Tibial nerve (tissue), 4 donors: ENCODE measurements at places on chromosomes 4 and X.

- peaks cover 13% of the 10 kb centered on the region for H3K27me3 ChIP-seq
- DNase-seq = peak; percentile 11
- no peaks in the 10 kb centered on the region for H3K36me3 ChIP-seq
- no peak overlapping the region for H3K4me3 ChIP-seq
- no peak overlapping the region for H3K27ac ChIP-seq
- H3K4me1 ChIP-seq = no peaks in the 10 kb centered on the region
Measured at GRCh38 chrX:53481816-53482465, 47.8 kb upstream of the HSD17B10 start.

DNA sequence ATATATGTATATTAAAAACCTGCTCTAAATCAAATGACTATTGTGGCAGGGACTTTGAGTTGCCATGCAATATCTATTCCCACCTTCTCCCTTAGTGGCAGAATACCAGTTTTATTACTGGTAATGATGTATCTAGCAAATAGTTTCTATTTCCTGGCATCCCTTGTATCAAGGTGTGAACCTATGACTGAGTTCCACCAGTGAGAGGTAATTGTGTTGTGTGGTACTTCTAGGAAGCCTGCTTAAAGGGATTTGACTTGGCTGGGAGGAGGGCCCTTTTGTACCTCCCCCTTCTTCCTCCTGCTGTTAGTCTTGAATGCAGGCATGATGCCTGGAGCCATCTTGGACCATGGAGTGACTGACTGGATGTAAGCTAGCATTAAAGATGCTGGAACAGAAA, 65.4 kb upstream of the DYNLT3 start:
- H3K27ac ChIP-seq = no peak overlapping the region
- no peaks in the 10 kb centered on the region for H3K4me1 ChIP-seq
- H3K36me3 ChIP-seq = no peaks in the 10 kb centered on the region
- no peak overlapping the region for H3K4me3 ChIP-seq
- no peak for DNase-seq

DNA sequence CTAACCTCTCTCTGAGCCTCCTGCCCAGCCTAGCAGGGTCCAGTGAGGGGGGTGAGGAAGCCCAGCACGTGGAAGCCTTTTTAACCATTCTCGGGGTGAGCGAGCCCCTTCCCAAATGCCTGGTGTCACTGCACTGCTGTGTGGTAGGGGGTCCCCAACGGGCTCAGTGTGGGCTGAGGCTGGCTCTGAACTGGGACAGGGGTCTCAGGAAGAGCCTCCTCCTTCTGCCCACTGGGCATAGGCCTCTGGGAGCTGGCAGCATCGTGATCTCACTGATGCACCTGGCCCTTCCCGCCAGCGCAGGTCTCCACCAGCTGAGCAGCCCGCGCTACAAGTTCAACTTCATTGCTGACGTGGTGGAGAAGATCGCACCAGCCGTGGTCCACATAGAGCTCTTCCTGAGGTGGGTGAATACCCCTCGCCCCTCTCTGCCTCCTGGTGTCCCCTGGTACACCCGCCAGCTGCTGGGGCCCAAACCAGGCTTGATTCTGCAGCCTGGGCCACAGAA, 12.6 kb downstream of the HTRA3 start:
- no peaks in the 10 kb centered on the region for H3K4me1 ChIP-seq
- no peaks in the 10 kb centered on the region for H3K27me3 ChIP-seq
- no peak for DNase-seq
- no peak overlapping the region for H3K4me3 ChIP-seq

GRCh38 chrX:51728202-51728601, 15.0 kb upstream of the GSPT2 start:
- DNase-seq = no peak
- no peak overlapping the region for H3K4me3 ChIP-seq
- H3K36me3 ChIP-seq = no peaks in the 10 kb centered on the region
- no peaks in the 10 kb centered on the region for H3K4me1 ChIP-seq
- no peaks in the 10 kb centered on the region for H3K27me3 ChIP-seq
